Heart right ventricle (tissue), 16 donors: ENCODE measurements at places on chromosomes 7 and 10. TPM values are rescaled to one million over a fixed set of nuclear protein-coding genes. Genes with fewer than 3 reads are reported as not detected.

The GIGYF1 gene
- total RNA-seq = 21.6 TPM

The OPN1SW gene
- total RNA-seq = not detected

GRCh38 chr7:42479816-42480633 is 243.0 kb upstream of the GLI3 start:
- DNase-seq = no peak

GRCh38 chr10:72319416-72320254 is 35.1 kb downstream of the DNAJB12 start:
- peak; percentile 90 for DNase-seq

DNA sequence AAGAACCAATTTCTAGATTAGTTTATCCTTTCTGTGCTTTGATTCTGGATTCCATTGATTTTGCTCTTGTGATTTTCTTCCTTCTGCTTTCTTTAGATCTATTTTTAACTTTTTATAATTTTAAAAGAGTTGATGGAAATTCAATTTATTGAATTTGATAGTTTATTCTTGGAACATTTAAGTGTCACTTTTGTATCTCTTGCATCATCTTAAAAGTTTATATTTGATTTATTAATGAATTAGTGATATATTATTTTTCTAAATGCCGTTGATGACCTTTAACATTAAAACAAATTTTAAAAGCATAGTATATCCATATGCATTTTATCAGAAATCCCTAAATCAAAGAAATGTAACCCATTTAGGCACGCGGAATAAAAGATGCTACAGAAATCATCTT is 26.9 kb downstream of the DMTF1 start:
- no peak for DNase-seq

- DNase-seq = no peak
Measured at GRCh38 chr7:121306565-121306964, 22.2 kb upstream of the WNT16 start.
